ENCODE measurements at places on chromosomes 3 and 15.
A peak's percentile ranks its signal among the peaks of the same experiment; 100 is the strongest.

DNA sequence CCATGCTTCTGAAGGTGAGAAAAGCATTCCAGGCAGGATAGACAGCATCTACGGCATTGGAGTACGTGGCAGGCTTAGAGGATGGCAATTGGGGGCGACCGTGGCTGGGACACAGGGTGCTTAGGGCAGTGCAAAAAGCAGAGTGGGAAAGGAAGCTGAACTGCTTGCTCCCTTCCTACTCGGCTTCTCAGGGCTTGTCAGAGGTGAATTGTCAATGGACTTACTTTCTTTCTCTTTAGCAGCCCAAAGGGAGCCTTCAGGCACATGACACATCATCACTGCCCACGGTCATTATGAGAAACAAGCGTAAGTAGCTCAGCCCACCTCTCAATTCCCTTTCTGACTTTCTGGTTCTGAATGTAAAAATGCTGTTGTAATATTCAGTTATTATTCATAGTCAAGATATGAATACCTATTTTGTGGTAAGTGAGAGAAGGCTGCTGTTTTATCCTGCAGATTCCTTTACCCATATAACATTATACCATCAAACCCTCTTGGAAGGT, 84.3 kb downstream of the KLHL25 start:
- peak; percentile 38 for DNase-seq

DNA sequence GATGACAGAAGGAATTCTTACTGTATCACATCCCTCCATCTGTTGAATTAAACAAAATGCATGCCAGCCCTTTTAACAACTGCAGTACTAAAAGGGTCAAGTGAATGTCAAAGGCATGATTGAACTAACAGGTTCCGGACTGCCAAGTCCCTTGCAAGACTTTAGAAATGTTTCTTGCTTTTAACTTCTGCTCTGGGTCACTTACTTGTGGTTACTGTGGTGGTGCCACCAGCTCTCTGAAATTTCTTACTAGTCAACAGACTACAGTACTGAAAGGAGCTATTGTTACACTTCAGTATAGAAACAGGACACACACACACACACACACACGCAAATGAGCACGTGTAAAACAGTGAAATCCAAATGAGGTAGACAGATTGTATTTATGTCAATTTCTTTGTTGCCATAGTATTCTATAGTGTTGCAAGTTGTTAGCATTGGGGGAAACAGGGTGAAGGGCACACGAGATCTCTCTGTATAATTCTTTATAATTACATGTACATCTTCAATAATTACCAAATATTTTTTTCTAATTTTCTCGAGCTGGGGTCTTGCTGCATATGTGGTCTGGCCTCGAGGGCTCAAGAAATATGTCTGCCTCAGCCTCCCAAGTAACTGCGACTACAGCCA, 79.9 kb upstream of the SLC25A26 start:
- DNase-seq, result no peak

- DNase-seq, result no peak
These were observed 36.9 kb downstream of the RAB8B start for GRCh38 chr15:63226155-63226883.

DNA sequence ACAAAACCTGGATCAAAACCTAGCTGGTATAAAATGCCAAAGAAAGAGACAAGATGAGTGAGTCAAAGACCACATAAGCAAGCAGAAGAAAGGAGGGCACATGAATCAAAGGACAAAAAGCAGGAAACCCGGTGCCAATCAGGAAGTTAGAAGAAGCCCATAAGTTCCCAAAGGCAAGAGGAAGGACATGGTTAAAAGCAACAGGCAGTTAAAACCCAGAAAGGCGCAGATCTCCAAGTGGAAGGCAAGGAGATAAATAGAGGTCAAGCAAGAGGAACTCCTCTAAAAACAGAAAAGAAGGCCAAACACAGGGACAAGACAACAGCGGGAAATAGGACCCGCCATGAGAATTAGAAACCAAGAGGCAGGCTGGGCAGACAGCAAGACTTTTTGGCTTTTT, 4.4 kb downstream of the TMOD2 start:
- DNase-seq, result peak; percentile 45

DNA sequence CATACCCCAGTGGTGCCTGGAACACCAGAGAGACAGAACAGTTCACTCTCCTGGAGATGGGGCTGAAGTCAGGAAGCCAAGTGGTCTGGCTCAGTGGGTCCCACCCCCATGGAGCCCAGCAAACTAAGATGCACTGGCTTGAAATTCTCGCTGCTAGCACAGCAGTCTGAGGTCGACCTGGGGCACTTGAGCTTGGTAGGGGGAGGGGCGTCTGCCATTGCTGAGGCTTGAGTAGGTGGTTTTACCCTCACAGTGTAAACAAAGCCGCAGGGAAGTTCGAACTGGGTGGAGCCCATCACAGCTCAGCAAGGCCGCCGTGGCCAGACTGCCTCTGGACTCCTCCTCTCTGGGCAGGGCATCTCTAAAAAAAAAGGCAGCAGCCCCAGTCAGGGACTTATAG, 272.0 kb downstream of the KLF13 start:
- DNase-seq, result no peak

- no peak for DNase-seq
These were observed 379.6 kb upstream of the ATP11B start for GRCh38 chr3:182413682-182414081.

- DNase-seq, result no peak
These were observed 24.9 kb downstream of the PRR23E start for GRCh38 chr3:127217596-127218453.

DNA sequence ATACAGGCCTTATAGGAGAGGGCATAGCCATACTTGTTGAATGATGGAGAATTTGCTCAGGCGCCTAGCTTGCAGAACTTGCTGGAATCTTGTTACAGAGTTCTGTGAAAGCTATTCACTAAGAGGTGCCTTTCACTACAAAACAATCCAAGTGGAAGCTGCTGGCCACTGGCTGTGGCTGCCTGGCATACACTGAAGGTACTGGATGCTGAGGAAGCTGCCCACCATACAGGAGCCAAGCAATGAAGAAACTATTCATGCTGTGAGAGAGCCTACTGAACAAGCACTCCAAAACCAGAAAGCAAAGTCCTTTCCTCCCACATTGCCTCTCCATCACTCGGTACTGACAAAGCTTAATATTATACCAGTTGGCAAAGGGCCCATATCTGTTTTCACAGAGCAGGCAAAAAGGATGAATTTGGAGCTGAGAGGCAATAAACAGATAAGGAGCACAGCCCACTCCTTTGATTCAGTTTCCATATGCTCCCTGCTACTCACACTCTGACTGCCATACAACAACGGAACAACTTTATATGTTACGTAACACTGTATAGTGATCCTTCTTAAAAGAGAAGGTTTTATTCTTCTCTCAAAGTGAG, 192.6 kb upstream of the ALCAM start:
- DNase-seq, result no peak

Data from suppressor macrophage treated with lipopolysaccharide for 1 hour (primary cell).